ENCODE measurements at places on chromosomes 4 and X.
A peak's percentile ranks its signal among the peaks of the same experiment; 100 is the strongest.

DNA sequence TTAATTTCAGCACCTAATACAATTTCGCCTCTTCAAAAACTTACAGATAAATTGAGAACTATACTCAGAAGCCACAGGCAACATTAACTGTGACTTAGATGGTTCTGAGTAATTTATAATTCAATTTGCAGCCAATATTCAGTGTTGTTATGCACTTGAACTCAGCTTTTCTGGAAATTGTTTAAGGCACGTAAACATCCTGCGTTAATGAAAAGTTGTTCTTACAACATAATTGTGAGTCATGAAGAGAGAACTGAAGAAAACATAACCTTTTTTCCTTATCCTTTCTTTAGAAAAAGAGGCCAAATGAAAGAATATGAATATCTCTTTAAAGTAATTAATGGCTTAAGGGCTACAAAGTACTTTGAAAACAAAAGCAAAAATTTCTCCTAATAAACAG, 16.6 kb upstream of the H2AZ1 start:
- DNase-seq: peak; percentile 72

DNA sequence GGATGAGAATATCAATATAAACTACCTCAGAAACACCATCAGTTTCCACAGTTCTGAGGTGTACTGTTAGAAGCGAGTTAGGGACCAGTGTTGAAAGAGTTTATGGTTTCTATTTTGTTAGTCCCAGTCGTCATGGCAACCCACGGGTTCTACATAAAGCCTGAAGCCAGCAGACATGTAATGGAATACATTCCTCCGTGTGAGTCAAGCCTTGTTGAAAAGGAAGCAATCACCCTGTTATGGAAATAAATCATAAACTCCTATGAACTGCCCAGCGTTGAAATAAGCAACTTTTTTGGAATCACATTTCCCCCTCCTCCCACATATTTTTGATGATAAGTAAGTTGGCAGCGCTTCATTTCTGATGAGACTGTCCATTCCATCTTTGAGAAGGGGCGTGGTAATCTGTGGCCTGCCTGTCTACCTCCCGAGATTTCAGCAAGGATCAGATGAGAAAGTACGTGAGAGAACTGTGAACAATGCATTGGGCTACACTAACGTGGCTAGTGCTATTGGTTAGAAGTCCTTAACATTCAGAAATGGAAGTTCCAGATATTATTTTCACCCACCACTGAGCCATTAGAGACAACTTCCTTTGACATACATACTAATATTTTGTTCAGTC, 40.4 kb upstream of the PDHA1 start:
- DNase-seq: peak; percentile 84

DNA sequence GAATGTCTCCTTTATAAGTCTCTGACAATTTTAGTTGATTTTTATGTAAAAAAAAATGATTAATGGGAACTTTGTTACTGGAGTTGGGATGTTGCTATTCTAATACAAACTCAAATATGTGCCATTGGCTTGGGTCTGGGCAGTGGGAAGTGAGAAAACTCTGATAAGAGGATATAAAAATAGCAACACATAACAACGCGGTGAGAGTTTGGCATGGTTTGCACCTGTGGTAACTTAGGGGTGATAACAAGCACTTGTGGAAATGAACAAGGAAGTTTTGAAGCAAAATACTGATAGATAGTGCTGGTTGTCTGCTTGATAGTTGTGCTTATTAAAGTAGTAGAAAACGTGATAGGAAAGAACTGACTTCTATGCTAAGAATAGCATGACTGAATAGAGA, 743.3 kb upstream of the AGA start:
- DNase-seq: no peak

GRCh38 chr4:5018096-5018495, 1.2 kb downstream of the CYTL1 start:
- no peak for DNase-seq

DNA sequence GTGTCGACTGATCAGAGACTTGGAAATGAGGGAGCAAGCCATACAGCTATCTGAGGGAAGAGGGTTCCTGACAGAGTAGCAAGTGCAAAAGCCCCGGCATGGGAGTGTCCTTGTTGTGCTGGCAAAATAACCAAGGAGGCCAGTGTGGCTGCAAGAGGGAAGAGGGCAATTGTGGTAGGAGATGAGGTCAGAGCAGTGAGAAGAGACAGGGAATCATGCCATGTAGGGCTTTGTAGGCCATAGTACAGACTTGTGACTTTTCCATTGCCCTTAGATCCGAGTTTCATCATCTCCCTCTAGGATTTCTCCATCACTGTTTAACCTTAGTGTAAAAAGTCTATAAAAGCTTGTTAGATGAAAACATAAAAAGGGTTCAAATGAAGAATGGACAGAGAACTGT, 76.2 kb downstream of the DOCK11 start:
- DNase-seq: peak; percentile 74

DNA sequence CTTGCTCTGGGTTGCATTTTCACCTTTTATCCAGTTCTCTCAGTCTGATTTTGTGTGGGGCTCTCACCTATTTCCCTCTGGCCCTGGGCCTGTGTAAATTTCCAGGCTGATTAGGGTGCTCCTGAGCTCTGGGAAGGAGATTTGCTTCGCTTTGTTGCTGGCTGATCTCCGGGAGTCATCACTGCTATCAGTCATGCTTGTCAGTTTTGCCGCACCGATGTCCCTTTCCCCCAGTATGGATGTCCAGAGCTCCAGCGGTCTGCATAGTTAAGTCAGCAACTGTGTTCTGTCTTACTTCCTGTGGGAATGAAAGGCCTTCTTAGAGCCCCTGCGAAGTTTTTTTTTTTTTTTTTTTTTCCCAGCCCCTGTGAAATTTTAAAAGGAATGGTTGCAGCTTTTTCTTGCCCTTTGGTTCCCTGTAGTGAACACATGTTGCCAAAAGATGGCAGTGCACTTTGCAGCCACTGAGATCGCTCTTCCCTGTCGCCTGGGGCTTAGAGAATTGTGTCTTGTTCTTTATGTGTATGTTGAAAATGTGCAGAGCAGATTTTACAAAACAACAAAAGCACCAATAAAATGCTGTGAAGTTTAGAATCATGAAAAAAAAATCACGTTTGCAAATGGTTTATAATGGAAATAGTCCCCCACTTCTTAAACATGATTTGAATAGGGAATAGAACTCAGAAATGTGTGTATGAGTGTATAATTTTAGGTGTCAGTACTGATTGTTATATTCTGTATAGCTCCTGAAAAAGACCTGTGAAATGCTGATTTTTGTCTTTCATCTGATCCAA, 109.1 kb upstream of the SLC4A4 start:
- peak; percentile 47 for DNase-seq

DNA sequence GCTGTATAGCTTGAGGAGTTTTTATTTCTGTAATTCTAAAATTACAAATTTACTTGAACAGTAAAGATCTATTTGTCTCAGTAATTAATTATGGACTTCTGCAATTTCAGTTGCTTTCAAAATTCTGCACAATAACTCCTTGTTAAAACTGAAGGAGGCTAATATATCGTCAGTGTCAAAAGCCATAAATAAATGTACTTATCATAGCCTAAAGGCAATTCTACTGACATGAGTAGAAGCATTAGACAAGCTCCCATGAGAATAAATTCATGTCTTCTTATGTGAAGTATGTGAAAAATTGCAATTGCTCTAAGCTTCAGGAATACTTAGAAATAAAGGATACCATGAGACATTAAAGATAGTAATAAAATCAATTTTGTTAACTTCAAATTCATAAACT, 381.2 kb upstream of the PCDH10 start:
- DNase-seq: no peak

DNA sequence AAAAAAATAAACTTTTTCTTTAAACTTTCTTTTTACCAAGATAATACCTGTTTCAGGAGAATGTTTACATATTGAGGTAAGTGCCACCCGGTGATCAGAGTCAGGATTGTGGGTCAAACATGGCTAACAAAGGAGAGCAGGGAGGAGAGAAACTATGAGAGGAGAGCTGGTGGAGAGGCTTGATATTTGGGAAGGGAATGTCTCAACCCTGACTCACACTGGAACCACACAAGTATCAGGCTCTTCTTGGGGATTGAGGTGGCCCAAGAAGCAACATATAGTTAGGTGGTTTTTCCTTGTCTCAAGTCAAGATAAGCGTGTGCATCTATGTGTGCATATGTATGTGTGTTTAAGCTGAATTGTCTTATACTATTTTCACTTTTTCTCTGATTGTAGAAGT, 6.7 kb downstream of the TCEAL1 start:
- peak; percentile 12 for DNase-seq

GRCh38 chrX:7444967-7445366, 297.0 kb upstream of the PUDP start:
- DNase-seq: peak; percentile 11

GRCh38 chrX:41036668-41037326, 48.4 kb upstream of the USP9X start:
- DNase-seq: no peak

GRCh38 chr4:36692586-36692985, 411.2 kb downstream of the DTHD1 start:
- no peak for DNase-seq

All from fibroblast of mammary gland (primary cell).